ENCODE measurements at places on chromosomes 5 and 9.

GRCh38 chr5:151461312-151461711 is 13.9 kb downstream of the SLC36A1 start:
- DNase-seq: no peak

DNA sequence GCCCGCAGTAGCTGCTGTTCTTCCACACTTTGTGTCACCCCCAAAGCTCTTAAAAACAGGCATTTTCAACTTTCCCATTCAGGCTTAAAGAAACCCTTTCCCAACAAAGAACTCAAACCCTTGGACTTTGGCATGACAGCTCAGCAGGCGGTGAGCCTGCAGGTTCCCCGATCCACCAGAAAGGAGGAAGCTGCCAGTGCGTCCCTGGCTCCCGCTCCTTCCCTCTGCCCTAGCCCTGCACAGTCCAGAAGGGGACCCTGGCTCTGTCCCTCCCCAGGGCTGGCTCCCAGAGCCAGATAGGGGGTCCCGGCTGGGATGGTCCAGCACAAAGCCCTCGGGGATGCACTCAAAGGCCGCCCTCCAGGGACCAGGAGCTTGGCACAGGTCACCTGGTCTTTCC is 9.6 kb downstream of the SLC9A3 start:
- no peak for DNase-seq

GRCh38 chr5:16750445-16750844 is 133.6 kb upstream of the RETREG1 start:
- DNase-seq: no peak

GRCh38 chr5:16687898-16688297 is 71.1 kb upstream of the RETREG1 start:
- DNase-seq: no peak

GRCh38 chr5:127077366-127077765 is 4.1 kb upstream of the C5orf63 start:
- no peak for DNase-seq

DNA sequence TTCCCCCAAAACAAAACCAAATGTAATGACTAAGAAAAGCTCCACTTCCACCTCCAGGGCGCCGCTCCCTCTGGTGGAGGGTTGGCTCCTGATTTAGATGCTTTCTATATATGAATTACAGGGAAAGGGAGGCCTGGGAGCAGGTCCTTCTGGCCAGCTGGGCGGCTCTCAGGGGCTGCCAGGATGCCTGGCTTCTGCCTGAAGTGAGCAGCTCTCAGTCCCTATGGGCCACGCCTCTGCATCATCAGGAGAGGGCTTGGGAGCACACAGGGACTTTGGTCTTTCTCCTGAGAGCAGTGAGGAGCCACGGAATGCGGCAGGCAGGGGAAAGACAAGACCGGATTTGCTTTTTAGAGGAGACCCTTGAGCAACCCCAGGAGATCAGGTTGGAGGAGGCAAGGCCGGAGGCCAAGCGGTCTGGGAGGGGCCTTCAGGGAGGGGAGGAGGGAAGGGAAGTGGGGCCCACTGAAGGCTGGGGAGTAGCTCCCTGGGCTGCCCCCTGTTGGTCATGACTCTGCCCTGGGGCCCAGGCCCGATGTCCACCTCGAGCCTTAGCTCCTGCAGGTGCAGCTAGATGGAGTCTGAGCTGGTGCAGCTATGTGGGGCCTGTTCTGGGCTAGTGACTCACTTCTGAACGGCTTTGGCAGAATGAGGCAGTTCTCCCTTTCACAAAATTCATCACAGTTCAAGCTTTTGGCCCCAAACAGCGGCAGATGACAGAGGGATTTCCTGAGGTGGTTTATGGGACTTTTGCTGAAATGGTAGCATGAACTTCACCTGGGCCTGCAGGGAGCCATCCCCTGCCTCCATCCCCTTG is 11.3 kb upstream of the GRHPR start:
- DNase-seq: no peak

DNA sequence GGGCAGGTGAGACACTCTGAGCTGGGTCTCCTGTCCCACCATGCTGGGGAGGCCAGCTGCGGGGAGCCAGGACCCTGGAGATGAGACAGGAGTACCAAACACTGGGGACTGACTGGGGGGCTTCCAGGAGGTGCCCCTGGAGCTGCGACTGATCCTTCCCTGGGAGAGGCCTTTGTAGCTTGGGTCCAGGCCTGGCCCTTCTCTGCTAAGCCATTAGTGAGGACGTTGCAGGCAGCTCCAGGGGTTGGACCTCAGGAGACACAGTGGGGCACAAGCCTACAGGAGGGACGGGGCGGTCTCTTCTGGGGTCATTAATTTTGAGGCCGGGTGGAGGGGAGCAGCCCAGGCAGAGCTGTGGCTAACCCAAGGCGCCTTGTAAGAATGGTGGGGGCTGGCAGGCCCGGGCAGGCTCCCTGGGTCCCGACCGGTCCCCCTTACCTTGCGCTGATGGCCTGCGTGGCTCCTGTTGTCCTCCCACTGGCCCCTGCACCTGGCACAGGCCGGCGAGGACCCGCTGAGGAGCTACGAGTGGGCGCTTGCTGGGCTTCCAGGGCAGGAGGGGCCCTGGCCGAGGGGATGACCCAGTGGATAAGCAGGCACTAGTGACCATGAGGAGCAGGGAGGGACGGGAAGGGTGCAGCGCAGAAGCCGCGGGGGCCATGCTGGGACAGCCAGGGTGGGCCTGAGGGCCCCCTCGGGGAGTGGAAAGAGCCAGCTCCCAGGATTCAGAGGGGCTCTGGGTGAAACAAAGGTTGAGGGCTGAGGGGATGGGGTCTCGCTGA is 5.1 kb downstream of the MRPS2 start:
- DNase-seq: no peak

DNA sequence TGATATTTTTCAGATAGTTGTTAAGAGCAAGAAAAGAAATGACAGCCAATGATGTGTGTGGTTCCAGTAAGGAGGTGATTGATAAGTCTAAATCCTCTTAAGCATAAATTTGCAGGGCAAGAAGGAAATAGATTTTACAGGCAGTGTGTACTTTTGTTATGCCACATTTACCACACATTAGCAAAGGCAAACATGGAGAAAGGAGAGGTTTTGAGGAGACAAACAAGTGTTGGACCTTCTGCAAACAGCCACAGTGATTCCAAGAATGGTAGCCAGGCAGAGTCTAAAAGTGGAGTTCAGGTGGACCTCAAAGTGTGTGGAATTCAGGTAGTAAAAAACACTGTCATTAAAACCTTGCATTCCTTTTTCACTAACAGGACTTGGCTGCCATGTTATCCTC is 295.9 kb upstream of the ITGA1 start:
- no peak for DNase-seq

DNA sequence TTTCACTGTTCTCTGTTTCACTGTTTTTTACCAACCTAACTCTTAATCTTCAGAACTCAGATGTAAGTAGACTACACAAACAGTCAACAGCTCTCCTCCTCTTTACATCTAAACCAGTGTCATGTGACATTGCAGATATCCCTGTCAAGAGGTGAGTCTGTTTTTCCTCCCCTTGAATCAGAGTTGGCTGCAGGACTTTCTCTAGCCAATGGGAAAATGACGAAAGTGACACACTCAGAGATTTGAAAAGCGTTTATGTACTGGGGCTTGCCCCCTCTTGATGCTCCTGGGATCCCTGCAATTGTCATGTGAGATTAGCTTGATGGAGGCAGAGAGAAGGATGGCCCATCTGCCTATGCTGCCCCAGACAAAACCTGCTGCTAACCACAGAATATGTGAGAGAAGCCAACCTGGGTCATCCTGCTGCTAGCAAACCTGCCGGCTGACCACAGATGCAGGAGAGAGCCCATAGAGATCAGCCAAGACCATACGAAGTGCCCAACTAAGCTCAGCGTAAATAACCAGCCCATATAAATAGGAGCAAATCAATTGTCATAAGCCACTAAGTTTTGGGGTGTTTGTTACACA is 111.1 kb downstream of the ASTN2 start:
- DNase-seq: no peak

GRCh38 chr9:7289773-7290172 is 509.8 kb downstream of the DMAC1 start:
- no peak for DNase-seq

DNA sequence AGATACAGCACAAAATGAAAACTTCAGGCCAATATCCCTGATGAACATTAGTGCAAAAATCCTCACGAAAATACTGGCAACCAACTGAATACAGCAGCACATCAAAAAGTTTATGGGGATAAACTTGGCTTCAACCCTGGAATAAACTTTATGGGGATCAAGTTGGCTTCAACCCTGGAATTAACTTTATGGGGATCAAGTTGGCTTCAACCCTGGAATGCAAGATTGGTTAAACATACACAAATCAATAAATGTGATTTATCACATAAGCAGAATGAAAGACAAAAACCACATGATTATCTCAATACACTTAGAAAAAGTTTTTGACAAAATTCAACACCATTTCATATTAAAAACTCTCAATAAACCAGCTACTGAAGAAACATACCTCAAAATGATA is 213.7 kb upstream of the DMRTA1 start:
- DNase-seq: no peak

- DNase-seq: no peak
These were observed 187.1 kb upstream of the BRINP1 start for GRCh38 chr9:119556129-119556875.

DNA sequence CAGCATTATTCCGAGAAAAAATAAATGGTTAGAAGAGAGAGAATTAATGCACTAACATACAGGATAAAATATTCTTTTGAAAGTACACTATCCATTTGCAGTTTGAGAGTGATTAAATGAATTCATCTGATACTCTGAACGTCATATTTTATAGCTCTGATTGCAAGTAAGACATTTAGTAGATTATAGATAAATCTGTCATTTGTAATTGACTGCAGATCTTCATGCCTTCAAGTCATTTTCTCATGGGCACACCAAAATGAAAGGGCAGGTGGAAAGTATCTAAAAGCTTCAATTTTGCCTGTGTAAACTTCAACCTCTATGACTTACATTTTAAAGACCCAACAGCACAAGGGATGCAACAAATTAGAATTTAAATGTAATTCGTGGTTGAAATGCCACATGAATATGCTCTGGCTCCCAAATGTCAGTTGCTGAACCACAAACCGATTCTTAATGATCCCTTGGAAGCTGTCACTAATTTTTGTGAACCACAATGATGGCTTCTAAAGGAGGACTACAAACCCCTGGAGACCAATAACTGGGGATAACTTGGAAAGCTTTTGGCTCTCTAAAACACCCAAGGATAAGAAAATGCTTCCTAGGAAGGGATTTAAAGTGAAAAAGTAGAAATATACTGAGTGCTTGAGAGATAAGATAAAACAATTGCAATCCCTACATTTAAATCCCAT is 3.9 kb downstream of the TYRP1 start:
- DNase-seq: no peak

DNA sequence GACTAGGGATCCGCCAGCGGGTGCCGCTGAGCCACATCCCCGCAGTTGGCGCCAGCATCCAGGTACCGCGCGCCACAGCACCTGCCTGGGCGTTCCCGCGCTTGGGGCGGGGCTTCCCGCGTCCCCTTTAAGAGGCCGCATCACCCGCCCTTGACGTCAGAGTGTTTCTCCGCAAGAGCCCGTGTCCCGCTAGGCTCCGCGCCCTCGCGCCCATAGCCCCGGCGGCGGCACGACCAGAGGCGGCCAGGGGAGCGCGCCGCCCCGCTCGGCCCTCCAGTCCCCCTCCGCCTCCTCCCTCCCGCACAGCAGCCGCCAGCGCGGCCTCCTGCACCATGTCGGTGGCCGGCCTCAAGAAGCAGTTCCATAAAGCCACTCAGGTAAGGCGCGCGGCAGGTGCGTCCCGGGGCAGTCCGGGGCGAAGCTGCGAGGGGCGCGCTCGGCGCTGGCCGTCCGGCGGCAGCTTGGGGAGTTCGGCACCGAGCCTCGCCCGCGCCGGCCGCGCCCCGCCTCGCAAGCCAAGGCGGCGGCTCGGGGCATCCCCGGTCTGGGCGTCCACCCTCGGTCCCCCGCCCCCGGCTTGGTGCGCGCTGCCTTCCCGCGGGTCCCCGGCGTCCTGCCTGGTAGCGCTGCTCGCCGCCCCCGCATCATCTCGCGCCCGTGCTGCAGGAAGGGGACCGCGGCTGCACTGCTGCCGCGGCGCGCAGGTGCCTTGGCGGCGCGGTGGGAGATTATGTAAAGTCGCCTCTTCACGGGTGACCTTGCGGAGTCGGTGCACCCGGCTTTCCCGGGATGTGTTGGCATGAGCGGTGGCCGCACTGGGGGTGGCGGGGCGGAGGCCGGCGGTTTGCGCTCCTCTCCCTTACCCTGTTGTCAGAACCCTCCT is at the start of gene SH3GL2:
Gene SH3GL2, plus strand, starts transcription at position 156 of the 883 bp plus-strand sequence.
- DNase-seq: no peak

DNA sequence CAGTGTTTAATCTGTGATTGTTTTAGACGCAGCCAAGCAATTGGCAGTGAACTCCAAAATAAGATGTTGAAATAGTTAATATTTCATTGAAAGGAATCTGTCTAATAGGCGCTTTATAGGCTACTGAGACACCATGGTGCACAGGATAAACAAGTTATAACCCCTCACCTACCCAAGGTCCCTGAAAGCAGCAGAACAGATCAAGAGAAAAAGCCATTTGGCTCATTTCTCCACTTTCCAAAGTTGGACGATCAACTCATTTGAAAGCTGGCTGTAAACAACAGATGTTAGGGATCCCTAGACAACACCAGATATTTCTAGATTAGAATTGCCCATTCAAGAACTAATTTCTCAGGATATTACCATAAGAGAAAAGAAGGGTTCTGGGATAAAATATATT is 4.9 kb downstream of the PUM3 start:
- DNase-seq: no peak

- DNase-seq: no peak
These were observed 360.3 kb downstream of the LRRC70 start for GRCh38 chr5:62938927-62939326.

- no peak for DNase-seq
These were observed 115.4 kb downstream of the MARCHF3 start for GRCh38 chr5:126914801-126915436.

- DNase-seq: no peak
These were observed 126.9 kb downstream of the FSTL4 start for GRCh38 chr5:133485468-133485867.

- no peak for DNase-seq
These were observed 347.3 kb upstream of the ZNF608 start for GRCh38 chr5:125093776-125094175.

Measured in activated CD4-positive, CD25-positive, alpha-beta regulatory T cell treated with anti-CD3 and anti-CD28 coated beads, Interleukin-2, amount 50 U/mL, for 16 hours (primary cell).